Midbrain (tissue), 1 donor: ENCODE measurements at places on chromosomes 7 and 10.

GRCh38 chr10:98150544-98150943 is 16.1 kb downstream of the R3HCC1L start:
- no peak for DNase-seq

DNA sequence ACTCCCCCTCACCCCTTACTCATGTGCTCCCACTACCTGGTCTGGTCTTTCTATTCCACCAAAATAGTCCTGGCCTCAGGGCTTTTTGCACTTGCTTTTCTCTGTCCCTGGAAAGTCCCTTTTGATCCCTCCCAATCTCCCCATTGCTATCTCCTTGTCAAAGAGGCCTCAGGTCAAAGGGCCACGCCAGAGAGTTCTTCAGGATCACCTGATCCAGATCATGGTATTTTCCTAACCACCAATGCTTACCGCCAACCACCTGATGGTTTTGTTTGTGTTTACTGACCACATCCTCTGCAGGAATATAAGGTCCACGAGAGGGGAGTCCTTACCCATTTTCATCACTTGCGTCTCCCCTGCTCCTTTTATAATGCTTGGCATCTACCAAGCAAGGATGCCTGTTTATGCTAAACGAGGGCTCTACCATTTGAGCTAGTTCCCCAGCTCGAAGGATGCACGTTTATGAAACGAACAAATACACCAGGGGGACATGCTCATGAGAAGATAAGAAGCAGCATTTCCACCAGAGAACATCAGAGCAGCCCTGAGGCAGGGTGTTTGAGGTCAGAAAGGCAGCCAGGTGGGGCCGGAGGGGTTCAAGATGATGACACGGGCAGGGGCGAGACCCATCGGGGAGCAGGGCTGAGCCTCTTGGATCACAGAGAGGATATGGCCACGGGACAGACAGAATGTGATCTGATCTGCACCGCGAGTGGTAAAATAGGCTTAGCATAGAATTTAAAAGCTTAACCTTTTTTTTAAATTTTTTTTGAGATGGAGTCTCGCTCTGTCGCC is 43.1 kb upstream of the FOXK1 start:
- DNase-seq = no peak

- DNase-seq = no peak
These were observed 290.3 kb downstream of the TNS3 start for GRCh38 chr7:47291461-47292081.

DNA sequence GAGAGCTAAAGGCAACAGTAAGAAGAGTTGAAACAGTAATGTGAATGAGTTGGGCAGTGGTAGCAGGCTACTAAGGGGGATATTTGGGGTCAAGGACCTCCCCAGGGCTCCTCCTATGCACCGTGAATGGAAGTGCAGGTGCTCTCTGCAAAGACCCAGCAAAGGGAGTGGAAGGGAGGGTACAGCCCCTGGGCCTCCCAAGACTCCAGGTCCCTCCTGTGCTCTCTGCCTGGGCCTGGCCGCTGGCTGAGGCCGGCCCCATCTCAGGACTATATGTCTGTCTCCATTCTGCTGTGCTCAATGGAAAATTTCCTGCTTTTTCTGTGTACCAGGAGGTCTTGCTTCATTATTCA is 372.1 kb upstream of the MKI67 start:
- no peak for DNase-seq

- DNase-seq = no peak
These were observed 148.5 kb downstream of the PTPN20 start for GRCh38 chr10:47059606-47060311.

GRCh38 chr7:50730446-50731400 is 52.0 kb downstream of the GRB10 start:
- no peak for DNase-seq

- no peak for DNase-seq
These were observed 245.2 kb upstream of the PLXDC2 start for GRCh38 chr10:19570991-19571390.
